CD4-positive, alpha-beta T cell treated with Interleukin-6 for 4 hours (primary cell): ENCODE measurements at places on chromosomes 13 and 19.
A peak's percentile ranks its signal among the peaks of the same experiment; 100 is the strongest.

GRCh38 chr19:15101479-15102082 lies 5.6 kb upstream of the SYDE1 start:
- peak; percentile 66 for DNase-seq

DNA sequence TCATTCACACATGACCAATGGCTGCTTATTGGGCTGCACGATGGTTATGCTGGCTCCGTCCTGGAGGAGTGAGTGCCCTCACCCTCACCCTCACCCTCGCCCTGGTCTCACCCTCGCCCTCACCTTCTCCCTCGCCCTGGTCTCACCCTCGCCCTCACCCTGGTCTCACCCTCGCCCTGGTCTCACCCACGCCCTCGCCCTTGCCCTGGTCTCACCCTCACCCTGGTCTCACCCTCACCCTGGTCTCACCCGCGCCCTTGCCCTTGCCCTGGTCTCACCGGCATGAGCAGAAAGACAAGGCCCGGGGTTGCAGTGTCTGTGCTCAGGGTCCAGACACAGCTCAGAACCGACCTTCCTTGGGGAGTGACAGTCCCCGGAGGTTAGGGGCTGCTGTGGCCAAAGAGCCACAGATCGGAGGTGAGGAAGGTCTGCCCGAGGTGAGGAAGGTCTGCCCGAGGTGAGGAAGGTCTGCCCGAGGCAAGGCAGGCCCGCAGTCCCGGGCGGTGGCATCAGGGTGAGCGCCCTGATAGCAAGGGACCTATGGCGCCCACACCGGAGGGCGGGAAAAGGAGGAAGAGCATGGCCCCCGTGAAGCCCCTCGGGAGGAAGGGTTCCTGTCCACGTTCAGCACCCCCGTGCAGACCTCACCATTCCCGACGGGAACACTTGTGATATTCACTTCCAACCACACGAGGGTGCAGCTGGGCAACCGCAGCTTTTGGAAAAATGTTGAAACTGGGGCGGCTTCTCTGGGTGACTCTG lies 65.6 kb downstream of the MCF2L start:
- DNase-seq, result no peak

DNA sequence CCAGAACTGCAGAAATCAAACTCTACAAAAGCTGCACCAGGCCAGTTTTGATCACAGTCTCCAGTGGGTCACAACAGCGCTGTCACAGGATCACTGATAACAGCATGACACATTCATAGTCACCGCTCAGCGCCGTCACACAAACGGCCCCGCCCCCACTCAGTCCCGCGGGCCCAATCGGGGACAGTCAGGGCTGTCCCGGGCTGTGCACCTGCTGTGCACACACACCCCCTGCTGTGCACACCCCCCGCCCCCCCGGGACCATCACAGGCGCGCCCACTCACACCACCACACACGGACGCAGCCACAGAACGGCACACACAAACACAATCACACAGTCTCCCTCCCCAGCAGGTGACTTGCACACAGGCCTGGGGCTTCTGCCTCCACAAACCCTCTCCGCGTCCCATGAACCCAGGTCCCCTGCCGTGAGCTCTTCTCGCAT lies 435 bp upstream of the ZNF382 start:
- peak; percentile 89 for DNase-seq

DNA sequence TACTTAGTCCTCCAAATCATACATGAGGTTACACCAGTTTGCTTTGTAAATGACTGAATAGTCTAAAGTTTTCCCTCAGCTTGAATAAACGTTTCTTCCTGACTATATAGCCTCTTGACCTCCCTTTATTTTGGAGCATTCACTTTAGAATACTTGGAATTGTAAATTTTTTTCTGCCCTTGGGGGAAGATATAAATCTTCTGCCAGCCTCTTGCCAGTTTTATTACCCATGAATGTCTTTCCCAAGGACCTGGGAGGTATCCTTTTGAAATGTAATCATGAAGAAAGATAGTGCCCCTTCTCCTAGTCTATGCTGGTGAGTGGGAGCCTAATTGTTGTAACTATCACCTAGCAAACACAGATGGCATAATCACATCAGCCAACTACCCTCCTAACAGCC lies 2033.9 kb upstream of the PCDH20 start:
- no peak for DNase-seq

GRCh38 chr13:27005556-27005955 lies 166.1 kb downstream of the USP12 start:
- no peak for DNase-seq
